ENCODE measurements at places on chromosomes 1 and 21. TPM values are rescaled to one million over a fixed set of nuclear protein-coding genes. Genes with fewer than 3 reads are reported as not detected.

GRCh38 chr1:194755241-194755994 lies 1569.0 kb upstream of the B3GALT2 start:
- no peak for DNase-seq
- H3K4me3 ChIP-seq: no peak overlapping the region
- H3K27me3 ChIP-seq: no peaks in the 10 kb centered on the region

DNA sequence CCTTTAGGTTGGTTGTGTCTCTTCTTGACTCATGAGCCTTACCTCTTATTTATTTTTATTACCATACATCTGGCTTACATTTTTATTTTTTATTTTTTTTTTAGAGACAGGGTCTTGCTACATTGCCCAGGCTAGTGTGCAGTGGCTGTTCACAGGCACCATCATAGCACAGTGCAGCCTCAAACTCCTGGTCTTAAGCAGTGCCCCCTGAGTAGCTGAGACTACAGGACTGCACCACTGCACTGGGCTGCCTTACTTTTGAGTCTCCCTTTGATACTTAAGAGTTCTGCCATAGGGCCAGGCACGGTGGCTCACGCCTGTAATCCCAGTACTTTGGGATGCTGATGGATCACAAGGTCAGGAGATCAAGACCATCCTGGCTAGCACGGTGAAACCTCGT lies 76.4 kb upstream of the MACF1 start:
- DNase-seq: no peak
- H3K4me3 ChIP-seq: no peak overlapping the region
- H3K27me3 ChIP-seq: no peaks in the 10 kb centered on the region
- H3K36me3 ChIP-seq: no peaks in the 10 kb centered on the region

- no peak overlapping the region for H3K4me3 ChIP-seq
- peak; percentile 32 for DNase-seq
- H3K36me3 ChIP-seq: no peaks in the 10 kb centered on the region
- H3K27ac ChIP-seq: no peak overlapping the region
These were observed 176.5 kb downstream of the TGFB2 start for GRCh38 chr1:218521414-218522169.

GRCh38 chr1:201788296-201788695 lies 40.7 kb upstream of the IPO9 start:
- H3K4me1 ChIP-seq: peaks cover 100% of the 10 kb centered on the region
- no peak overlapping the region for H3K4me3 ChIP-seq
- H3K36me3 ChIP-seq: peaks cover 61% of the 10 kb centered on the region
- no peak for DNase-seq
- H3K27ac ChIP-seq: peak overlapping the region; percentile 79
- no peaks in the 10 kb centered on the region for H3K27me3 ChIP-seq

DNA sequence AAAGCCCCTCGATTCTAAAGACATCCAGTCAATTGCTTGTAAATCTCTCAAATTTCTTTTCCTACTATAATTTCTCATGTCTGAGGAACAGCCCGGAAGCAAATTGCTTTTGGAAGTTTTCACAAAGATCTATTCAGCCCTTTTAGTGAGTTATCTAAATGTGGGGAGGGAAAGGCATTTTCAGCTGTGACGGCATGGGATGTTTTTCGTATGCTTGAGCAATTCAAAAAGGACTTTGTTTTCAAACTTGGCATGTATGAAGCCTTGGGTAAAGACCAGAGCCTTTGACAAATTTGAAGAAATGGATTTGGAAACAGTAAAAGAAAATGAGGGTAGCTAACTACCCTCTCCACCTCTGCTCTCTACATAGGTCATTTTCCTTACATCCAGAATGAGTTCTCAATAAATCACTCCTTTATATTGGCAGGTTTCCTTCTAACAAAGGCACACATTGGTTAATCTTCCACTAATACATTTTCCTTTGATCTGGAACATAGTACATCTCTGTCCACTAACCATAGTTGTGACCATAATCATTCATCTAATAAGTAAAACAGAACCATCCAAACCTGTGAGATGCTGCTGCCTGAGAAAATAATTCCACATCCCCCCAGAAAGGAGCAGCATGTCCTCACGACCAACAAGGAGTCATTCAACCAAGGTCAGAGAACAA lies 66.1 kb upstream of the ADAM30 start:
- no peak overlapping the region for H3K4me3 ChIP-seq
- H3K4me1 ChIP-seq: peaks cover 95% of the 10 kb centered on the region
- DNase-seq: no peak
- peak overlapping the region; percentile 65 for H3K27ac ChIP-seq

DNA sequence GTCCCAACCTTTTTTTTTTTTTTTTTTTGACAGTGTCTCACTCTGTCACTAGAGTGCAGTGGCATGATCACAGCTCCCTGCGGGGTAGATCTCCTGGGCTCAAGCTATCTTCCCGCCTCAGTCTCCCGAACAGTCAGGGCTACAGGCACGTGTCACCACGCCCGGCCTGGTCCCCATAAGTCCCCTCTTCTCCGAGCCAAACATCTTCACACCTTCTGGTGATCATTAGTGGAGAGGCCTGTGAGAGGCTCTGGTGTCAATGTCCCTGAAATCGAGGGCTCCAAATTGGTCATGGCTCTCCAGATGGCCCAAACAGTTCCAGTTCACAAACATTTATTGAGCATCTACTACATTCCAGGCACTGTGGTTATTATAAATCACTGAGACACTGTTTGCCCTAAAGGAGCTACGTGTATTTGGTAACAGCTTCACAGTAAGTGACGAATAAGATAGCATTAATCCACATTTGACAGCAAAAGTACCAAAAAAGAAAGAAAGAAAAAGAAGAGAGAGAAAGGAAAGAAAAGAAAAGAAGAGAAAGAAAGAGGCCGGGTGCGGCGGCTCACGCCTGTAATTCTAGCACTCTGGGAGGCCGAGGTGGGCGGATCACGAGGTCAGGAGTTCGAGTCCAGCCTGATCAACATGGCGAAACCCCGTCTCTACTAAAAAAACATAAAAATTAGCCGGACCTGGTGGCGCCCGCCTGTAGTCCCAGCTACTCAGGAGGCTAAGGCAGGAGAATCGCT lies 867 bp upstream of the TIMM17A start:
- no peak for DNase-seq
- H3K4me3 ChIP-seq: peak overlapping the region; percentile 72
- H3K4me1 ChIP-seq: peaks cover 29% of the 10 kb centered on the region
- peak overlapping the region; percentile 91 for H3K27ac ChIP-seq
- no peaks in the 10 kb centered on the region for H3K27me3 ChIP-seq

GRCh38 chr1:76784502-76784901 lies 82.8 kb upstream of the ST6GALNAC5 start:
- H3K4me3 ChIP-seq: no peak overlapping the region
- no peak overlapping the region for H3K27ac ChIP-seq
- no peaks in the 10 kb centered on the region for H3K36me3 ChIP-seq
- DNase-seq: no peak
- H3K27me3 ChIP-seq: no peaks in the 10 kb centered on the region
- H3K4me1 ChIP-seq: no peaks in the 10 kb centered on the region

- no peak for DNase-seq
- no peaks in the 10 kb centered on the region for H3K27me3 ChIP-seq
- H3K36me3 ChIP-seq: no peaks in the 10 kb centered on the region
- H3K4me3 ChIP-seq: peak overlapping the region; percentile 92
These were observed 1.5 kb downstream of the MORC3 start for GRCh38 chr21:36321325-36322082.

DNA sequence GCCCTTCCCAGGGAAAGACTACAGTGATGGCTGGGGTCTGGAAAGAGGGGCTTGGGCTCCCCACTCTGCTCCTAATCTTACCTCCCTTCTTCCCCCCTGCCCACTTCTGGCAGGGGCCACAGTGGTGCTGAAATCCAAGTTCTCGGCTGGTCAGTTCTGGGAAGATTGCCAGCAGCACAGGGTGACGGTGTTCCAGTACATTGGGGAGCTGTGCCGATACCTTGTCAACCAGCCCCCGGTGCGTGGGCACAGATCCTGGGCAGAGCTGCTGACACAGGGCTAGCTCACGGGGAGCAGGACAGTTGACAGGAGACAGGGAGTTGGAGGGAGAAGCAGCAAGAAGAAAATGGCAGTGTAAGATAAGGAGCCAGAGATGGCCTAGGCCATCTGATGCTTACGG lies 2.4 kb downstream of the SLC27A3 start:
- no peaks in the 10 kb centered on the region for H3K27me3 ChIP-seq
- H3K36me3 ChIP-seq: peaks cover 8% of the 10 kb centered on the region
- peak overlapping the region; percentile 86 for H3K4me3 ChIP-seq
- peak overlapping the region; percentile 83 for H3K27ac ChIP-seq

DNA sequence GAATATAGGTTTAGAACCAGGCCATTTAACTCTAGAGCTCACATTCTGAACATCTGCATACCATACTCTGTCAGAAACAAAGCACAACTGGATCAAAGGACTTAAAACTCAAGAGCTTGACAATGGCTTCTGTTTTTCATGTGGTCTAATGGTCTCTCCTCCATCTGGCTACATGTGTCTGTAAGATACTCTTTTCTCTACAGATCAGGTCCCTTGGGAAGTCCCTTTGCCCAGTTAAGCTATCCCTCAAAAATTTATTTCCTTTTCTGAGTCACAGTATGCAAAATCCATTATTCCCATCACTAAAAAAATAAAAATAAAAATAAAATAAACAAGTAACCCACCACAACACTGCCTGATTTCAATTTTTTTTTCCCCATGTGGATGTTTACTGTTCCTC lies 357.0 kb upstream of the PRMT6 start:
- no peak overlapping the region for H3K4me3 ChIP-seq
- no peaks in the 10 kb centered on the region for H3K36me3 ChIP-seq
- no peak overlapping the region for H3K27ac ChIP-seq
- H3K4me1 ChIP-seq: no peaks in the 10 kb centered on the region
- H3K27me3 ChIP-seq: no peaks in the 10 kb centered on the region

EPHB2 gene
- 10.0 TPM for total RNA-seq

FAAH gene
- 21.9 TPM for total RNA-seq

HSD17B7 gene
- total RNA-seq: 14.4 TPM
